Suprapubic skin (tissue), 4 donors: ENCODE measurements at places on chromosomes 6 and 20.
A peak's percentile ranks its signal among the peaks of the same experiment; 100 is the strongest.

DNA sequence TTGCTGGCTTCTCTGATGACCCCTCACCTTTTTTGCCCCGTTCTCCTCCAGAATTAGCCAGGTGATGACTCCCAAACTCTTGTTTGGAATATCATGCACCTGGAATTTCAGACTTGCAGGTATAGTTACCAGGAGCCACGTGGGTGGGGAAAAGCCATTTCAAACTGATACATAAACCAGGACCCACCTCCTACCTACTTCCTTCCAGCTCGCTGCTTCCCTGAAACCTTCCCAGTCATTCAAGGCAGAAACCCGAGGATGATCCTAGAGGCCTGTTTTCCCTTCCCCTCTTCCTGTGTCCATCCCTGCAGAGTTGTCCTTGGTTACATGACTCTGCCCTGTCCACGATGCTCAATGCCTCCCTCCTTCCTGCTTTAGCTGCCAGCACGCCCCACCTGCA is 101.9 kb downstream of the MTHFD1L start:
- no peak for DNase-seq

DNA sequence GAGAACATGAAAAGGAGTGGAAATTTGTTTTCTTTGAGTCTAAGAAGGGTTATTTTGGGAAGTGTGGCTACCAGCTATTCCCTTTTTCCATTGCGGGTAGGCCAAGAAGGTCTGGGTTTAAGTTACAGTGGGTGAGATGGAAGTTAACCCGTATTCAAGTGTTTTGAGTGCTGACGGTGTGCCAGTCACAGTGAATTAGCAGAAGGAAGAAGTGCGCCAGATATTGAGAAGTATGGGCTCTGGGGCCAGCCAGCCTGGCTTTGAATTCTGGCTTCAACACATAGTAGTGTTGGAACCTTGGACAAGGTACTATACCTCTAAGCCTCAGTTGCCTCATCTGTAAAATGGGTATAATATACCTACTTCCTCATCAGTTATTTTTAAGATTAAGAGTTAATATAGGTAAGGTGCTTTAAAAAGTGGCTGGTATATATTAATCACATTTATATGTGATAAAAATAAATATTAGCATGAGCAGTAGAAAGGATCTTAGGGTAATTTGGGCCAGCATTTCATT is 16.3 kb downstream of the ZNF76 start:
- no peak for DNase-seq

DNA sequence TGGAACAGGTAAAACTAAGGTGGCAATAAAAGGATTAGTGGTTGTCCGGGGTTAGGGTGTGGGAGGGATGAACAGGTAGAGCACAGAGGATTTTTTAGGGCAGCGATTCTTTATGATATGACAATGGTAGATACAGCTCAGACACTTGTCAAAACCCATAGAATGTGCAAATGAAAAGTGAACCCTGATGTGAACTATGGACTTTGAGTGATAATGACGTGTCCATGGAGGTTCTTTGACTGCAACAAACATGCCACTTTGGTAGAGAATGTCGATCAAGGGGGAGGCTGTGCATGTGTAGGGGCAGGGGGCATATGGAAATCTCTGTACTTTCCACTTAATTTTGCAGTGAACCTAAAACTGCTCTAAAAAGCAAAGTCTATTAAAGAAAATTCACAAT is 100.7 kb downstream of the LAMP5 start:
- no peak for DNase-seq

DNA sequence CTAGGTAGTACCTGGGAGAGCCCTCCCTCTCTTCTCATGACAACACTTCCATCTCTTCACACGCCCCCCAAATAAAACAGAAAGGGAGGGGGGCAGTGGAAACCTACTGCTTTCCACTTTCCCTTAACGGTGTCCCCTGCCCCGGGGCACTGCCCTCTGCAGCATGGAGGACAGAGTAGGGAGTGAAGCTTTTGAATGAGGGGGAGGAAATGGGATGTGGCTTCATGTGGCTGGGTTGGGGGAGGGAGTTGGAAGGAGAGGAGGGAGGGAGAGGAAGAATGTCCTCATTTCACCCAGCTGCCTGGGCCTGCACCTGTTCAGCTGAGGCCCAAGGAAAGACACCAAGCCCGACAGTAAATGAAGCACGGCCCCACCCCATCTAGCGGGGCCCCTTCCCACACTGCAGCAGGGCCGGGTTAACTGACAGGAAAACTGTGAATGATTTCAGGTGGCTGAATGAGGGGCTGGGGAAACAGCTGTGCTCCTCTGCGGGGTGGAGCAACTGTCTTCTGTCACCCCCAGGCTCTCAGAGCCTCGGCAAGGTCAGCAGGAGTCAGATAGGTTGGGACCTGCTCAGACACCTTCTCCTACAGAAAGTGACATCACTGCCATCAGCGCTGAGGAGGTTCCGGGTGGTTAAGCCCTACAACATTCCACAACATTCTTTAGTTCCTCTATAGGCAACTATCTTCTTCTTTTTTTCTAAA is 40.0 kb upstream of the TAF8 start:
- peak; percentile 50 for DNase-seq

DNA sequence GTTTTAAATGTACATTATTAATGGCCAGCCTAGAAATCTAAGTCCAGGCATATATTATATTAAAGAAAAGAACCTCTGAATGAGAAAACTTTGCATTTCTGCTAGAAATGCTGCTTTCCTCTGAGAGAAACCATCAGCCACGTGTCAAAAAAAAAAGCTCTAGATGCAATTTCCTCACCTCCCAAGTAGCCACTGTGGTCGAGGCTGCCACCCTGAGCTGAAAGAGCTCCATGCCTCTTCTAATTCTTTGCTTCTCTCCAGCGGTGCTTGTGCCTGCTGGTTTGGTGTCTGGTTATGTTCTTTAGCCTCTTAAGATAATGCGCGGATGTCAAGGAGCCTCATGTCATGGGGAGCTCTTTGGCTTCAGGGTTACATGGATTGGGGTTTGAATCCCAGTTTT is 316.0 kb downstream of the TFAP2C start:
- no peak for DNase-seq

DNA sequence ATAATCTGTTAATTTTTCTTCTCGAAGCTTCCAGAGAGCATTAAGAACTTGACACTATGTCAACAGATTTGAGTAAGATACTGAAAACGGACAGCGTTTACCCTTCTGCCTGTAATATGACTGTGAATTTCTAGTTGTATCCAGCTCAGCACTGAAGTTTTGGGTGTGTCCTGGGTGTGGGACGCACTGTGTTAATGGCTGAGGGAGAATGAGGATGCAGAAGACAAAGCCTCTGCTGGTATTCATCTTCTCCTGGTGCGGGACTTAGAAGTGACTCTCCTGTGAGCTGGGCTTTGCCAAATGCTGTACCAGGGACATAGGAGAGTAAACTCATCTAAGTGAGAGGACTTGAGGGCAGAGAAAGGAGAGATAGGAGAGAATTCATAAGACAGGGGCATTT is 90.3 kb upstream of the CLDN20 start:
- DNase-seq: no peak

- DNase-seq: no peak
These were observed 29.4 kb upstream of the ADRM1 start for GRCh38 chr20:62273416-62273815.

DNA sequence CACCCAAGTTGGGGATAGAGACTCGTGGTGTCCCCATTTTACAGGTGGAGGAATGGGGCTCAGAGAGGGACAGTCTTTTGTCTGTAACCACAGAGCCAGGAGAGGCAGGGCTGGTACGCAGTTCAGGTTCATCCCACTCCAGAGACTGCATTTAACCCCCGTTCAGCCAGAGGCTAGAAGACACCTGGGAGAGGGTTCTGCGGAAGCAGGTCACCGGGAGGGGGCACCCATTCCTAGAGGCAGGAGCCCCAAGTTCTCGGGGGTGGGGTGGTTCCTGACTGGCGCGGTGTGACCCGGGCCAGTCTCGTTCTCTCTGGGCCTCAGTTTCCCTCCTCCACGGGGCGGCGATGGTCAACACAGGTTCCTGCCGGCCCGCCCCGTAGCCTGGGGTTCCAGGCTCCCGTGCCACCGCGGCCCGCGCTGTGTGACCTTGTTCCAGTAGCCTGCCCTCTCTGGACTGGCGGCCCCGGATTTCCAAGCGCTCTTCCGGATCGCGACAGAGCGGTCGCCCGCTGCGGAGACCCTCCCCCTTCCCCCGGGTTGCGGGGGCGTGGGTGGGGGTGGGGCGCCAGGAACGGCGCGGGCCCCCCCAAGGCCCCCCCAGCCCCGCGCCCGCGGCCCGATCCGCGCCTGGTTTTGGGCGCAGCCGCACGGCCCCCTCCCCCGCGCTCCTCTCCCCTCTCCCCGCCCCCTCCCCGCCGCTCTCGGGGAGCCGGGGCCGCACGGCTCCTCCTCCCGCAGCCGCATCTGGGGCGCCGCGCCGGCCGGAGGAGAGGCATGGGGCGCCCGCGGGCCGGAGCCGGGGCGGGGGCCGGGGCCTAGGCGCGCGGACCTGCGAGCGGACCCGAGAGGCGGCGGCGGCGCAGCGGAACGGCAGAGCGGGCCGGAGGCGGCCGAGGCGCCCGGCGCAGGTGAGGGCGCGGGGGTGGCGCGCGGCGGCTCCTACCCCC is at the start of gene DLGAP4:
Gene DLGAP4 (plus strand): TSS at position 738 of the 950 bp plus-strand sequence. CDS start 125,379 bp downstream, outside the sequence.
- no peak for DNase-seq

DNA sequence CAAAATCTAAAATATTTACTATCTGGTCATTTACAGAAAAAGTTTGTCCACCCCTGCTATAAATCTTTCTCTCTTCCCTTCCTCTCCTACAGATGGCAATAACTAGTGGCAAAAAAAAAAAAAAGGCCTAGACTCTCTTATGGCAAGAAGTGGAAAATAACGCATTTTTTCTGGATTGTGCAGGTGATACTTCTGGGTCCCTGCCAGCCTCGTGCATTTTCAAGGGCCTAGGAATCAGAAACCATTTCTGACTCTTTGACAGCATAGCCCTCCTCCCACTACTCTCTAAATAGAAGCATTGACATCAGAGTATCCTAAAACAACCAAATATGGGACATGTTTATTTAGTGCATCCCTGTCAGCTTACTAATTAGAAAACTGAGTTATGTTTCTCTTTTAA is 251.0 kb downstream of the KHDC1L start:
- DNase-seq: no peak

DNA sequence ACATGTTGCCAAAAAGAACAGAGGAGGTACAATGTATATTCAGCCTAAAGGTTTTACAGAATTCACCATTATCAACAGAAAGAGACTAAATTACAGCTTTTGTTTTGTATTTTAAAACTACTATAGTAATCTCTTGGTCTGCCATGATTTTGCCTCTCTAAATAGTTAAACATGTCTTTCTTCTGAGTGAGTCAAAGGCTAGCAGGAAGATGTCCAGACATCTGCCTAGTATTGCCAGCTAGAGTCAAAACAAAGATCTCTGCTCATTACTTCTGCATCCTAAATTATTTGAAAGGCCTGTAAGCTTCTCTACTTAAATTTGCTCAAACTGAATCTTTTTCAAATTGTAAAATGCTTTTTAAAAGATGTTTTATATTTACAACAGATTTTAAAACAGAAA is 8.8 kb downstream of the ASF1A start:
- DNase-seq: no peak

- no peak for DNase-seq
These were observed 232.2 kb upstream of the SULF2 start for GRCh38 chr20:48017509-48017908.
